ENCODE measurements at places on chromosomes 1 and 21. TPM values are rescaled to one million over a fixed set of nuclear protein-coding genes. Genes with fewer than 3 reads are reported as not detected.

The TMEM9 gene
- 428 TPM for total RNA-seq

The OTUD7B gene
- 11.5 TPM for total RNA-seq

The SYCP1 gene
- total RNA-seq: not detected

GRCh38 chr21:29190923-29191331 lies 60.5 kb downstream of the MAP3K7CL start:
- DNase-seq: no peak

GRCh38 chr1:93518516-93518915 lies 70.6 kb downstream of the FNBP1L start:
- no peak for DNase-seq

DNA sequence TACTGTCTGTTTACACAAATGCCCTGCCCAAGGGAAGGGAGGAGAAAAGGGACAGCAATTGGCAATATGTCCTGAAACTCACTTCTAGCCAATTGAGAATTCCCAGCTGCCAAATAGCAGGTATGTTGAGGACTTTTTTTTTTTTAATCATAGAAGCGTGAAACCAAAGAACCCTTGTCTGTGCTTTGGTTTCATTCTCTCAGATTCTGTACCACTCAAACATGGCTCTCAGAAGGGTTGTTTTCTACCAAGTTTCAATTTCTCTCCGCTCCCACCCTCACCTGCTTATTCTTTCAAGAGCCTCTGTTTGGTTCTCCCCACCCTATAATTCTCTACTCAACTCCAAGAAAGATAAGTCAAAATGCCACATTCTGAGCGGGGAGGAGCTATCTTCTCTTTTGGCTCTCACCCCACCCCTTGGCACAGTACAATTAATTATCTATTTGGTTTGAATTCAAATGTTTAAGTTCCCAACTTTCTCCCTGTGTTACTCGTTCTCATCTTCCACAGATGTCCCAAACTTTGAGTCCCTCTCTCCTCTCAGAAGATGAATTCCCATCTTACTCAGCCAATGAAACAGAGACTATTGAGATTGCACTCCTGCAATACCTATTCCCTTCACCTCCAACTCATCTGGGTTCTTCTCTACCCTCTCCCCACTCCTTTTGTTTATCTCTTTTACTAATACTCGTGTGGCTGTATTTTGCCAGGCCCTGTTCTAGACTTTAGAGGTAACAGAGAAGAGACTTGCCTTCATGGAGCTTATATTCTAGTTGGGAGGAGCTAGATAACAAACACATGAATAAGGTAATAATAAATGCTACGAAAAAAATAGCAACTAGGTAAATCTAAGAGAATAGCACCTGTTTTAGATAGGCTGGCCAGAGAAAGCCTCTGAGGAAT lies 3.9 kb upstream of the TP53BP2 start:
- no peak for DNase-seq

The FCRL6 gene
- total RNA-seq: not detected
